ENCODE measurements at places on chromosomes 7 and 10.

DNA sequence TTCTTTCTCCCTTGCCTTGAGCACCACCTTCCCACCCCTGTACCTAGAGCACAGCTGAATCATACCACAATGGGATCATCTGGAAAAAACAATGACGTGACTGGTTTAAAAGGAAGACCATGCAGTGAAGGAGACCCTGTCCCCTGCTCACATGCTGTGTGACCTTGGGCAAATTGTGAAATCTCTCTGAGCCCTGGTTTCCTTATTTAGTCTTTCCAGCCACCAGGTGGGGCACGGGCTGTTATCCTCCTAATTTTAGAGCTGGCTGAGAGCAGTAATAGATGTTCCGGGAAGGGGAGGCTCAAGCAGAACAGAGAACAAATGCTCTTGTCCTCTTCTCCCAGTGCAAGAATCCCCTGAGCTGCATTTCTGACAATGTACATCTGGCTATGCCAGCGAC is 198.3 kb downstream of the RPS24 start:
- no peak overlapping the region for H3K4me3 ChIP-seq
- DNase-seq: no peak
- H3K36me3 ChIP-seq: no peaks in the 10 kb centered on the region
- H3K27me3 ChIP-seq: peaks cover 6% of the 10 kb centered on the region

- no peaks in the 10 kb centered on the region for H3K36me3 ChIP-seq
- H3K27ac ChIP-seq: no peak overlapping the region
- H3K4me1 ChIP-seq: no peaks in the 10 kb centered on the region
- H3K4me3 ChIP-seq: no peak overlapping the region
These were observed 88.8 kb upstream of the LYZL1 start for GRCh38 chr10:29199941-29200679.

- H3K27me3 ChIP-seq: peaks cover 2% of the 10 kb centered on the region
- H3K4me1 ChIP-seq: no peaks in the 10 kb centered on the region
- no peak overlapping the region for H3K27ac ChIP-seq
- no peak for DNase-seq
These were observed 49.4 kb upstream of the RET start for GRCh38 chr10:43027331-43027955.

- H3K36me3 ChIP-seq: peaks cover 57% of the 10 kb centered on the region
- H3K4me1 ChIP-seq: peaks cover 90% of the 10 kb centered on the region
- no peaks in the 10 kb centered on the region for H3K27me3 ChIP-seq
- H3K27ac ChIP-seq: peak overlapping the region; percentile 91
- H3K4me3 ChIP-seq: peak overlapping the region; percentile 64
These were observed 39.7 kb downstream of the ARID5B start for GRCh38 chr10:61941202-61941681.

GRCh38 chr7:30162622-30163124 is 27.9 kb downstream of the MTURN start:
- H3K4me3 ChIP-seq: peak overlapping the region; percentile 15
- H3K4me1 ChIP-seq: peaks cover 50% of the 10 kb centered on the region
- peak overlapping the region; percentile 73 for H3K27ac ChIP-seq
- no peaks in the 10 kb centered on the region for H3K27me3 ChIP-seq

- H3K4me3 ChIP-seq: no peak overlapping the region
- no peak overlapping the region for H3K27ac ChIP-seq
- no peaks in the 10 kb centered on the region for H3K27me3 ChIP-seq
- no peak for DNase-seq
- no peaks in the 10 kb centered on the region for H3K36me3 ChIP-seq
- peaks cover 7% of the 10 kb centered on the region for H3K4me1 ChIP-seq
These were observed 100.8 kb downstream of the CTTNBP2 start for GRCh38 chr7:117772421-117772820.

DNA sequence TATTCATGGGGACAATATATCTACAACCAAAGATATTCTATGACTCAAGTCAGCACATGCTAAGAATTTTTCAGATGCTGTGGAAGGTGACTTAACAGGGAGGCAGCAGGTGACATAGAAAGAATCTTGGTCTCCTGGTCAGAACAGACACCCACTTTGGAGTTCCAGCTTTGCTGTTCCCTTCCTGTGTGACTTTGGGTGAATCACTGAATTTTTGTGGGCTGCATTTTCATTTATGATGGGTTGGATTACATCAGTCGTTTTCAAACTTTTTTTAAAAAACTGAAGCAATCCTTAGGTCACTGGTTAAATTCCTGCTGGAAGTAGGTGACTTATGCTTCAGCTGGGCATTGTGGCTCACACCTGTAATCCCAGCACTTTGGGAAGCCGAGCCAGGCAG is 24.9 kb downstream of the RGR start:
- H3K36me3 ChIP-seq: no peaks in the 10 kb centered on the region
- H3K4me1 ChIP-seq: no peaks in the 10 kb centered on the region
- peaks cover 20% of the 10 kb centered on the region for H3K27me3 ChIP-seq
- no peak overlapping the region for H3K27ac ChIP-seq
- no peak for DNase-seq

All from activated B cell treated with CpG ODN at 0.5 μM for 24 hours (primary cell).